Amniotic epithelial cell (primary cell): ENCODE measurements at places on chromosomes 2 and 18.

DNA sequence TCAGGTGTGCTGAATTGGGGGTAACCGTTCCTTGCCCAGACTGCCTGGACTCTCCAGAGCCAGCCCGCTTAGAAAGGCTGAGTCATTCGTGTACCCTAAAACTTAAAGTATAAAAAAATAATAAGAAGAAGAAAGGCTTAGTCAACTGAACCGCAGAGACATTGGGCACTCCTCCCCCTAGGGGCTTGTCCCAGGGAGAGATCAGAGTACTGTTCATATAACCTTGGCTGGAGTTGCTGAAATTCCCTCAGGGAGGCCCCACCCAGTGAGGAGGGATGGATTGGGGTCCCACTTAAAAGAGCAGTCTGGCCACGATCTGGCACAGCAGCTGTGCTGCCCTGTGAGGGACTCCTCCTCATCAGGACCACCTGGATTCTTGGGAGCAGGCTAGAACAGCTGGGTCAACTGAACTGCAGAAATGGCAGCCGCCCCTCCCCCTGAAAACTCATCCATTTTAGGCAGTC is 37.2 kb downstream of the ANKRD12 start:
- DNase-seq: no peak

DNA sequence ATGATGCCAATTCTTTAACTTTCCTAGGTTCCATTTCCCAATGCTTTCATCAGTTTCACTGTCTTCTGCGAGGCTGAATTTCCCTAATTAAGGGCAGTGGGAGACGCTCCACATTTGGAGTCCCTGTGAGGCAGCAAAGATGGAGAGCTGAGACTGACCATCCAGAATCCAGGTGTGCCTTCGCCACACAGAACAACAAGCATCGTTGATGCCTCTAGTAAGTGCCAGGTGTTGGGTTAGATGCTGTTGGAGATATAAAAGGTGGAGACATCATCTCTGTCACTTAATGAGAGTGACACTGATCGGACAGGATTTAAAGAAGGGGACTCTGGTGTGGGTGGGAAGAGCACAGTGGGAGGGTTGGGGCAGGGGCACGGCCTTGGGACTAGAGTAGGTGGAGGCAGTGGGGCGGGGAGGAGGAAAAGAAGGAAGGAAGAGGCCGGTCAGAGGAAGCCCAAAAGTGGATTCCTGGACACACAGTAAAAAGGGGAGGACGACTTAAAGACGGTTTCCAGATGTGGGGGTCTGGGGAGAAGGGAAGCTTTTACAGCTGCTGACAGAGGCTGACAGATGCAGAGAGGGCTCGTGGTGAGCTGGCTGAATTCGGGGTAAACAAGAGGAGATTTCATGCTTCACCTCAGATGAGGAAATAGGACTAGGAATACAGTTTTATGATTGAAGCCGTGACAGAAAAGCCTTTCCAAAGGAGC is 113.0 kb downstream of the BCL2 start:
- no peak for DNase-seq

- DNase-seq: no peak
These were observed 148.5 kb downstream of the TXNL1 start for GRCh38 chr18:56489893-56490292.

DNA sequence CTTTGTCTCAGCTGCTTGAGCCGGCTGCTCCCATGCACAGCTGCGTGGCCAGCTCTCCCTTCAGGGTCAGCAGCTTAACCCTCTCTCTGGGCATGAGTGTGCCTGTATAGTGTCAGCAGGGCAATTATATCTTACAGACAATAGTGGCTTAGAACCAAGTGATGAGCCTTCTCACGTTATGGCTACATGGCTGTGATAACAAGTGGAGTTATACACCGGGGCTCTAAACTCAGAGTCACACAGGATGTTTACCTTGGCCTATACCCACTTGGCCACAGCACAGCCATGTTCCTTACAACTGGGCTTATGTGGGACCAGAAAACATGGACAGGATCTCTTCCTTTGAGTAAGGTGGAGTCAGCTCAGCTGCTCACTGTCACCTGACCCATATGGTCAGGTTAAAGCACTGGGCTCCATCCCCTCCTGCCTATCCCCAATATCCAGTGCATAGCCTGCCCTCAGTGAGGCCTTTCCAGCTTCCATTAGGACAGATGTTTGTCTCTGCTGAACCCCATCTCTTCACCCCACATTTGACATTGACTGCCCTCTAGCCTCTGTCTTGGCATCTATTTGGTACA is 294.2 kb upstream of the NCKAP5 start:
- DNase-seq: no peak

- DNase-seq: peak; percentile 84
These were observed 50.9 kb upstream of the PLB1 start for GRCh38 chr2:28444956-28445355.

GRCh38 chr2:164061129-164061746 is 325.4 kb upstream of the FIGN start:
- peak; percentile 37 for DNase-seq

- peak; percentile 68 for DNase-seq
These were observed at the start of gene ZDBF2 for GRCh38 chr2:206274434-206275311. TSS of gene ZDBF2 (plus strand) at chr2:206274663. CDS start at chr2:206281850, 7,187 bp downstream.

DNA sequence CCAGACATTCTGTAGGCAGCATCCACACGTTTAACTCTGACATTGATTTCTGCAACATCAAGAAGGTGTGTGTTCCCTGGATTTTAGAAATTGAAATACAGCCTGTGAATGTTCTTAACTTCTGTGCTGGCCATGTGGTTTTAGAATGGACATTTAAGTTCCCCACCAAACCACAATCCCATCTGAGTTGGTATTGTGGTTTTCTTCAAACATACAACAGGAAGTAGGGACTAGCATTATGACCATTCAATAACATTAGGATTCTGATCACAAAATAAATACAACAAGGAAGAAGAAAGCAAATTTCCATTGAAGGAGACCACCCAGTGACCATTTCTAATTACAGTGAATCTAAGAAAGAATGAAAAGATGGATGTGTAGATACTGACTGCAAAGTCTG is 51.2 kb downstream of the MAP3K20 start:
- peak; percentile 49 for DNase-seq

DNA sequence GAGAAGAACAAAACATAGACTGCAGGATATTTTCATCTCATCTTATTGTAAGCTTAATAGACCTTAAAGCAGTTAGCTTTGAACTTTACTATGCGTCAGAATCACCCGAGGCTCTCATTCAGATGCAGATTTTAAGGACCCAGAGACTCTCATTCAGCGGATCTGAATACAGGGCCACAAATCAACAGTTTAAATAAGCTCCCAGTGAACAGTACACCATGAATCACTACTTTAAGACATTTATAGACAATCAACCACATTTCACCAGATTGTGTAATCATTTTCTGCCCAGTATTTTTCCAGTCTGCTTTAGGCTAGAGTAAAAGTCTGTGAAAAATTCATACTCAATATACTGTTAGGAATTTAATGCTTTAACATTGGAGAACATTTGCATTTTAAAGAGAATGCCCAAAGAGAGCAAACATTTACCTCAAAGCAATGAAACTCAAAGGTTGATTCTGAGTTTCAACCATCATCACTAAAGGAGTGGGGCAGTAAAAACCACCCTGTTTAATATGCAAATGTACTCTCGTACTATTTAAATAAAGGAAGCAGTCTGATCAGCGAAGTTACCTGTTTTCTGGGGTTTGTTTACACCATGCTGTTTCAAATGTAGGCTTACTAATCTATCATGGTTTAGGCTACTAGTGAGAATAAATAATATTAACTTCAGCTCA is 11.0 kb upstream of the ALPK2 start:
- DNase-seq: peak; percentile 73

DNA sequence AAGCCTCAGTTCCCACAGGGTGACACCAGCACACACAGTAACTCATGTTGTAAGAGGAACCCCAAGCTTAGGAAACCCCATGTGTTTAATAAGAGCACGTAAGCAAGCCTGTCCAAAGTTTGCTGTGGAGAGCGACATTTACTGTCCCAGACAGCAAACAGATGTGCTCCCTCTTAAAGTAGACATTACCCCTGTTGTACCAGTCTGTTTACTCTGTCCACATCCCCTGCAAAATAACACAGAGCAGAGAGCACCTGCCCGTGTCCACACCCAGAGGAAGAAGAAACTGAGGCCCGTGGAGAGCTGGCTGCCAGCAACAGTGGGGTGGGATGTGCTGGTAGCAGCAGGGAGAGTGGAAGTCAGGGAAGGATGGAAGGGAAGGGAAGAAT is 243.5 kb downstream of the GBX2 start:
- no peak for DNase-seq

DNA sequence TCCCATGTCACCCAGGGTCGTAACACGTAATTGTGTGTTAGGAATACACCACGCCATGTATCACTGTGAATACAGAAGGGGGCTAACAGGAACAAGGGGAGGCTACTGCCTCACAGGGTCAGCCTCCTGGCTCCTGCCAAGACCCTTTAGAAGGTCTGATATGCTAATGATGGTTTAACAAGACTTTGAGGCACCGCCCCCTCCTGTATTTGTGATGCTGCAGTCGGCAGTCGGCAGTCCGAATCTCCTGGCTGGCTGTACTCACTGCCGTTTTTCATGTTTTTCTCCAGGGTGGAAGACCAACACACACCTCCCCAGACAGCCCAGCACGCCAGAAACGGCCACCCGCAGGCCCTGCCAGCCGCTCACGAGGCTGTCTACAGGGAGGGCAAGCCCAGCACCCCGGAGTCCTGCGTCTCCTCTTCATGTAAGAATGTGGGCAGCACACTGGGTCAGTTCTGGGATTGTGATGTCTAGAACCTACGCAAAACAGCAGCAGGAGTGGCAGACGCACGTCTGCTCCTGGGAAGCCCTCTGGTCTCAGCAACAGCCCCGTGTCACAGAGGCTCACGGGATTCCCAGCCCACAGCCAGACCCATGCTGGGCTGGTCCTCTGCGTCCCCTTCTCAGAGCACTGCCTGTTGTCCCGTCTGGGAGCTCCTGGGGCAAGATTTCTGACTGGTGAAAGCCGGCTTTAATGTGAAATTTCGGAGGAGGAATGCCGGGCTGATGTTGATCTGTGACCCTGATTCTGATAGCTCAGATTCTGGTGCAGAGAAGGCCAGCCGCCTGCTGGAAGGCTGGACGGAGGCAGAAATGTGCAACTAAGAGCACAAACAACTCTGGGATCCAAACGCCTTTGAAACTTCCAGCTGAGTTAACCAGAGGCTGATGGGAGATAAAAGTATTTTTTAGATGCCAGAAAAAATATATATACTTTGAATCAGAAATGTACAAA is 39.7 kb upstream of the B3GNT7 start:
- DNase-seq: no peak

GRCh38 chr2:232363784-232364615 is 14.6 kb upstream of the ALPP start:
- peak; percentile 60 for DNase-seq

DNA sequence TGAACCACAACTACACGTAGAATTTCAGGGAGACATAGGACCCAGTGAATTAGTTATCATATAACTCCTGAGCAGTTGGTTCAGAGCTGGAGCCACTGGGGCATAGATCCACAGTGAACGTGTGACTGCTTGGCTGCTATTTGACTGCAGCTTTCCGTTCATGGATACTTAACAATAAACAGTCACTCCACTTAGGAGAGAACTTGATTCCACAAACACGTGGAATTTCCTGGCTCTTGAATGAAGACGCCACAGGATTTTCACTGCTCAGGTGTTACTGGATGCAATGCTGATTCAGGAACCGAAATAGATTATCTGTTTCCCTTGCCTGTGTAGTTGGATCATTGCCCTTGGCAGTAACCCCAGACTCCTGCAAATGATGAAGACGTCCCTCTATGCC is 679.1 kb upstream of the ZEB2 start:
- DNase-seq: no peak

GRCh38 chr18:61887838-61888237 is 5.0 kb downstream of the RNF152 start:
- no peak for DNase-seq

GRCh38 chr2:27752551-27753237 is 18.8 kb upstream of the MRPL33 start:
- DNase-seq: peak; percentile 43

- DNase-seq: peak; percentile 97
These were observed 187.5 kb downstream of the SCG2 start for GRCh38 chr2:223414646-223415045.

DNA sequence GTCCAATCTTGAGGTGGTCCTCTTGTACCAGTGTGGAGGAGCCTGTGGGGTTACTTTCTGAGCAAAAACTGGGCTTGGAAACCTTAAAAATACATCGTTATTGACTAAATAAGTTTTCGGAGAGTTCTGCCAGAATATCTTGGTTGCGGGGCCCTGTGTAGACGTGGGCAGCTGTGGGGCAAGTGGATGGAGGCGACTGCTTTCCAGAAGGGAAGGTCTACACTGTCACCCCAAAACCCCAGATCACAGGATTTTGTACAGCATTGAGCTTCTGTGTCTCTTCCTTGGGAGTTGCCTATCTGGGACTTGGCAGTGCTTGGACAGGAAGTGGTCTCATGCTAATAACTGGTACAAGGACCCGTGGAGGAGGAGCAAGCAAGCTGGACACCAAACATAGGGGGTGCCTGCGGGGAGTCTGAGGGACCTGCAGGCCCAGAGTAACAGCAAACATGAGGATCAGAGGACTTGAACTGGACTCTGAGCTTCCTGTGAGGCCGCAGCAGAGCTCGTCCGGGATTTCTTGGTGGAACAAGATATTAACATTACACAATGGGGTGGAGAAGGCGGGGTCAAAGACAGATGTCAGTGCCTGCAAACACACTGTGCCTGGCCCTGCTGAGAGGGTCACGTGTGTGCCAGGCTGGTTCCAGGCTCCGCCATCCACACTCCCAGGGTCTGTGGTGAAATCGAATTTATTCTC is 48.0 kb upstream of the CTLA4 start:
- peak; percentile 36 for DNase-seq

DNA sequence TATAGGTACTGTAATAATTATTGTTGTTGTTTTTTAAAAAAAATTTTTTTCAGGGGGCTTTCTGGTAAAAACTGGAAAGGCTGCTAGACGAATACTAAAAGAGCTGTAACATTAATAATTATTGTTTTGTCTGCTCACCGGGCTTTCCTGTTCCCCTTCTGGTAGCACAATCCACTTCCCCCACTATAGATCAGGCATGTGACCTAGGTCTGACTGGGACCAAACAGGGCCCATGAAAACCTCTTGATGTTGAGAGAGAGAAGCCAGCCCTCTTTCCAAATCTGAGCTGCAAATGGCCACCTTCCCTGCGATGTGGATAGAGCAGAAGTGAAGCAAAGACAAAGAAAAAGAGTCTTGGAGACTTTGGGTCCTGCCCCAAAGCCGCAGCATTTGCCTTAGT is 23.4 kb downstream of the SH2D6 start:
- DNase-seq: no peak
